ENCODE measurements at places on chromosomes 5 and 9.

- no peak for DNase-seq
Observed at GRCh38 chr9:7967851-7968250, 168.3 kb upstream of the DMAC1 start.

DNA sequence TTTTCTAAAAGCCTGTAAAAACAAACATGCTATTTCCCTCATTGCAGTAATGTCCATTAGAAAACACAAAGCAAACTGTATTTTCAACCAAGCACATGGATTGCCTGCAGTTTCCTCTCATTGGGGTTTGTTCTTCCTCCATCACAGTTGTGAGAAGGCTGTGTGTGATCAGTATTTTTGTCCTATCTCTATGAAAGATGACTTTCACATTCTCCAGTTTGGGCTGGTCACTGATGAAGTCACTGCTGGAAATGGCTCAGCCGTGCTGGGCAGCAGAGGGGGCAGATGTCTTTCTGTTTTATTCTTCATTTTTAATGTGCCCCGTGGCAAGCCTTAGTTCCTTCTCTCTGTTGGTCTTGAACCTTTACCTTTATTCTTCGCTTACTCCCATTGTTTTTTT lies 288.9 kb upstream of the MPDZ start:
- DNase-seq, result no peak

DNA sequence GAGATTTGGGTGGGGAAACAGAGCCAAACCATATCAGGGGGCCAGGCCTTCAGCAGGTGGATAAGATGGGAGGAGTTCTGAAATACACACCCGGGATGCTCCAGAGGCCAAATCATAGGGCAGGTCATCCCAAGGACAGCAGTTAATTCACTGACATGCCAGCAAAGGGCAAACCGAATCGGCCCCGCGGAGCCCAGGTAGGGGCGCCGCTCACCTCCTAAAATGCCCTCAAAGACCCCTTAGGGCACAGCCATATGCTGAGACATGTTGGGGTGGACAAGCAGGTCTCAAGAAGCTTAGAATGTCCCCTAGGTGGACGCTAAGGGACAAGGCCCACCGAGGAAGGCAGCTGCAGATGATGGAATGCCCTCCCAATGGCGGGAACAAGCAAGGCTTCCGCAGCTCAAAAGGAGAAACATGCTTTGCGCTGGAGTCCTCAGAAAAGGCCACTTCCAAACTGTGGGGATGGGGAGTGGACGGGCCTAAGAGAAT lies 144.9 kb downstream of the ERCC6L2 start:
- DNase-seq, result no peak

DNA sequence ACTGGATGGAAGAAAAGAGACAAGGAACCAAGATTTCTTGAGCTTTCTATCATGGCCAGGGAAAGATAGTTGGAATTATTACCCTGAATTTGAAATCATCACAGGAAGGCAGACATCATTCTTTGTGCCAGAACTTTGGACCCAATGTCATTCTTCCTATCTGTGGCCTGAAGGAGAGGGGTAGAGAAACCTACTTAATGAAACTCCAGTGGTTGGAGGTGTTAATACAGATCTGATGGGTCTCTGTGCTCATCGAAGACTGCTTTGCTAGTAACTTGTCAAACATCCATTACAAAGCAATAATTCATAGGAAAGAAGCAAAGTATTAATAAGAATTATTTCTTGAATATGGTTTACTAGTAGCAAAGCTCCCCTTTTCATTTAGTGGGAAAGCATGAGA lies 26.9 kb downstream of the PRLR start:
- no peak for DNase-seq

DNA sequence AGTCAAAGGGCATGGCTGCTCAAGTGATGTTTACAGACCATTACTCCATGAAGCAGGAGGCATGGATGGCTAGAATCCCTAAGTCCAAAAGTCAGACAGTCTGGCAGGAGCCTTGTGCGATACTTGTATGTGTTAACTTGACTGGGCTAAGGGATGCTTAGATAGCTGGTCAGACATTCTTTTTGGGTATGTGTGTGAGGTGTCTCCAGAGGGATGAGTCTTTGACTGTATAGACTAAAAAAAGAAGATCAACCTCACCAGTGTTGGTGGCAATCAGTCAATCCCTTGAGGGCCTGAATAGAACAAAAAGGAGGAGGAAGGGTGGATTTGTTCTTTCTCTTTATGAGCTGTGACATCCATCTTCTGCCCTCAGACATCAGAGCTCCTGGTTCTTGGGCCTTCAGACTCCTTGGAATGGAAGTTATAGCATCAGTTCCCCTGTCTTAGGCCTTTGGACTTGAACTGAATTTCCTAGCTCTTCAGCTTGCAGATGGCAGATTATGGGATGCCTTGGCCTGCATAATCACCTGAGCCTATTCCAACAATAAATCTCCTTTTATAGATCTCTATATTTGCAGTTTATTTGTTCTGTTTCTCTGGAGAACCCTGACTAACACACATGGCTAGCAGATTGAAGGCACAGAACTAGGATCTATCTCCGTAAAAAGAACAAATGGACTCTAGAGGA lies 9.7 kb upstream of the HSPB3 start:
- DNase-seq, result no peak

DNA sequence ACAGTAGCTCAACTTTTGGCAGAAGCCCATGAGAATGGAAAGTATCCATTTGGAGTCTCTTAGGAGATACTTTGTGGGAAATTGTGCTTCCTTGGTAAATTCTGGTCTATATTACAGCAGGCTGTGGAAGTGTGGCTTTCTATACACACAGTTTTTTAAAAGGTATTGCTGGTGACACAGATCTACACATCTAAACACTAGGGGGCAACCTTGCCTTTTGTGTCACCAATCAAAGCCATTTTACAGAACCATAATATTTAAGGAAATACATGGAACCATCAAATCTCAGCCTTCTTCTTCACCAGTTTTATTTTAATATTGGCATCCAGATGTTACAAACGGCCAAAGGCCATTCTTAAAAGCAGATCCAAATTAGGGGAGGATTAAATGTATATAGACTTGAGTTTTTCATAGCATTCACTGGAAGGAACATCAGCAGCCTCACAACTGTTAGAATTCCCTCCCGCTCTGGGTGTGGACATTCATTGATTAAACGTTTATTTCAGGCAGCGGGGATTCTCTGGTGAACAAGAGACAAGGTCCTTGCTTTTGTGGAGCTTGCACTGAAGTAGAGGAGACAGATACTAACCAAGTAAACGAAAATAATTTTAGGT lies 132.4 kb upstream of the EPB41L4A start:
- no peak for DNase-seq

- DNase-seq, result no peak
Observed at GRCh38 chr9:105039175-105039799, 111.3 kb upstream of the ABCA1 start.

- no peak for DNase-seq
Observed at GRCh38 chr5:6686915-6687409, 26.3 kb upstream of the TENT4A start.

DNA sequence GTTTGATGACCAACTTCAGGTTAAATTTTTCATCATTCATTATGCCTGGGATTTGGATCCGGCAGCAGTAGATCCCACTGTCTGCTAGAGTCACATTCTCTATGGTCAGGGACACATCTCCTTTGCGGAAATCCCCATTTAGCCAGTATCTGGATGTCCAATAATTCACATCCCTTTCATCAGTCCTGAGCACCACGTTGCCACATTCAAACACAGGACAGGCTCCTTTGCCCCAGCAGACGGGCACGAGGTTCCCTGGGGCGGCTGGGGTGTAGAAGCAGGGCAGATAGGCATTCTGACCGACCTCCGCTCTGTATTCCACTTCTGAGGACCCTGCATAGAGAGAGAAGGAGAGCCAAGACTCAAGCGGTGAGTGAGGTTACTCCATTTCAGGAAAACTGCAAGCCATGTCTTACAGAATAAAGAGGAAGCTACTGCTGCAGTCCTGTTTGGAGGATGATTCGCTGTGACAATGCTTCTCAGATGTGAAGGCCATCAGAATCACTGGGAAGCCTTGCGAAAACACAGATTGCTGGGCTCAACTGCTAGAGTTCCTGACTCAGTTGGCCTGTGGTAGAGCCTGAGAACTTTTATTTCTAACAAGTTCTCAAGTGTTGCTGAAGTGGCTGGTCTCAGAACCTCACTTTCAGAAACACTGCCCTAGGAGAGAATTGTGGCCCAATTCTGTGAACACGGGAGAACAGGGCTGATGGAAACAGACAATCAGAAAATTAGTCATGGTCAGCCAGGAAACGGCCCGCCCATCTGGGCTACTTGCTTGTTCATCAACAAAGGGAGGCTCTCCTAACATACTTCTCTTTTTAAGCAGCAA lies 2.0 kb downstream of the HAVCR2 start:
- peak; percentile 44 for DNase-seq
